Activated CD4-positive, alpha-beta T cell treated with anti-CD3 and anti-CD28 coated beads for 36 hours (primary cell): ENCODE measurements at places on chromosomes 6 and 20.

GRCh38 chr20:17525650-17526049, 5.5 kb downstream of the BFSP1 start:
- peak; percentile 37 for DNase-seq

GRCh38 chr6:139129284-139129683, 5.6 kb upstream of the HECA start:
- DNase-seq: no peak

DNA sequence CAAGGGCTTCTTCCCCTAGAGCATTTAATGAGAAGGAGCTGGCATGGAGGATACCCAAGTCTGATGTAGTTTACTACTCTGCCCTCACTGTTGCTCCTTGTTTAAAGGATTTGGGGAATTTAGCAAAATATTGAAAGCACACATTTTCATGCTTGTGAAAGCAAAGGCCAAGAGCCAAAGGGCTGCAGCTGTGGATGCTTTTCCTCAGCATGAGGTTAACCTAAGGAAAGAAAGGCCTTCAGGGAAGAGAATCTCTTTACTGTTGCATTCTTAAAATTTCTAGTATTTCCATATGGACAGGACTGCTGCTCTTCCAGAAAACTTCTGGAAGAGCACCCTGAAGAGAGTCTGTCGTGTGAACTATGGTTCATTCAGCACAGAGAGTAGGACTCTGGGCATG, 45.9 kb upstream of the SASH1 start:
- DNase-seq: no peak

DNA sequence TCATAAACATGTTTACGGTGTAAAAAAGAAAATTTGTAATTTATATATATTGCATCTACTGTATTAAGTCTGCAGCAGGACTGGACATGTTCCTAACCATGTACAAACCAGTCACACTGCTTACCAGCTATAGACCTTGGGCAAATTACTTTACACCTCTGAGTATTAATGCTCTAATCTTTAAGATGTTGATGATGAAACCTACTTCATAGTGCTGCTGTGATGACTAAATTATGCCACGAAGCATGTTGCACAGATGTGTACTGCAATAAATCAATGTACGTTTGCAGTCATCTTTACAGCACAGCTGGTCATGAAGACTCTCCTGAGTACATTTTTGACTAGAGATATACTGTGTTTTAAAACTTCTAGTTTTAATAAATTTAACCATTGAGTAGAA, 42.6 kb downstream of the PRKN start:
- no peak for DNase-seq

- no peak for DNase-seq
Observed at GRCh38 chr20:30412972-30413371, 844.5 kb upstream of the DEFB115 start.

GRCh38 chr6:44696099-44696498, 308.6 kb downstream of the CDC5L start:
- no peak for DNase-seq

- no peak for DNase-seq
Observed at GRCh38 chr6:14009431-14009830, 84.7 kb downstream of the RNF182 start.

GRCh38 chr6:12348530-12349511, 58.7 kb downstream of the EDN1 start:
- no peak for DNase-seq

DNA sequence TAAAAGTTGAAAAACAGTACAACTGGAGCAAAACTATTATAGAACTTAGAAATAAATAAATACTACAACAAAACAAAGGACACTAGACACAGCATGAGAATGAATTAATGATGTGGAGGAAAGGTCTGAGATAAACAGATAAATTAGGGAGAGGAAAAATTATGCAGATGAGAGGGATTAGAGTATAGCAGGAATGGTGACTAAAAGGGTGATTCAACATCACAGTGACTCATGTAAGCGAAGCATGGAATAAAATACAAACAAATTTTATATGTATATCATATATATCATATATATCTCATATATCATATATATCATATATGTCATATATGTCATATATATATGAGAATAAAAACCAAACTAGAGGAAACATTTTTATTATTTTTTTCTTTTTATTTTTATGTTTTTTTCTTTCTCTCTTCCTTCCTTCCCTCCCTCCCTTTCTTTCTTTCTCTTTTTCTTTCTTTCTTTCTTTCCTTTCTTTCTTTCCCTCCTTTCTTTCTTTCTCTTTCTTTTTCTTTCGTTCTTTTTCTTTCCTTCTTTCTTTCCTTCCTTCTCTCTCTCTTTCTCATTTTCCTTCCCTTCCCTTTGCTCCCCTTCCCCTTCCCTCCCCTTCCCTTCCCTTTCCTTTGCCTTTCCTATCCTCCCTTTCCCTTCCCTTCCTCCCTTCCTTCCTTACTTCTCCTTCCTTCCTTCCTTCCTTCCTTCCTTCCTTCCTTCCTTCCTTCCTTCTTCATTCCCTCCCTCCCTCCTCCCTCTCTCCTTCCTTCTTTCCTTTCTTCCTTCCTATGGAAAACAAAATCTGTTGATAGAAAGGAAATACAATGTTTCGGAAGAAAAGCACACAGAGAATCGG, 1014.6 kb downstream of the GRIK2 start:
- no peak for DNase-seq

DNA sequence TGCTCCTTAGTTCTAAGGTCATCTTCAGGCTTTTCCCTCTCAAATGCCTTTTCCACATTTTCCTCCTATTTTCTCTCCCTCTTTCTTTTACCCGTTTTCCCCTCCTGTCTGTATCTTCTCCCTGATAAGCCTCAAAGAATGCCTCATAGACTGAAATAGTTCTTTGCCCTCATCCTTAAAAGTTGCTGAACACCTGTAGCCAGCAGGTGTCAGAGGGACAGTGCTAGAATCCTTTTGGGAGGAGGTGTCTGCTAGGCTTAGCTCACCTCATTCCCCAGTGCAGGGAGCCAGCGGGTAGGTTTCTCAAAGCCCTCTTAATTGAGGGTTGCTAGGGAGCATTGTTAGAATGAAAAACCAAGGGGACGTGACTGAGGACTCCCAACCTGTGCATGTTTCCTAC, 204.0 kb downstream of the TSHZ2 start:
- DNase-seq: no peak

DNA sequence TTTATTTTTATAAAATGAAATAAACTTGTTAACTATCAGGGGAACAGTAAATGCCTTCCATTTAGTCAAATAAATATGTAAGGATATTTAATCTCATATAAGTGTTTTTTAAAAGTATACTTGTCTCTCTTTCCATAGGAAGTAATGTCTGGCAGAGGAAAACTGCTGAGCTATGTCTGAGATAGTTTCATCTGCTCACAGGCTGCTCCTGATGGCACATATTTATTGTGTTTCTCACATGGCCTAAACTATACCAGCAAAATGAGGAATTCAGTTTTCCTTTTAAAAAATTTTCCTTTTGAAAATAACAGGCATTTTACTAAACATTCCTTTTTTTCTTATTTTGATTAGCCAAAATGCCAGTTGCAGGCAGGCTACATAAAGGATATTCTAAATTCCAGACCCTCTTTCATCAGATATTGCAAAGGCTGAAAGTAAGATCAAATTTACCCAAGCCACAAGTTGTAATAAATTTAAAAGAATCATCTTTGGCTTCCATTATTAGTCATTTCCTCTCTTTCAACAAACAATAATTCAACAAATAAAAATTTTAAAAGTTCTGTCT, 60.1 kb upstream of the RNF146 start:
- DNase-seq: no peak

DNA sequence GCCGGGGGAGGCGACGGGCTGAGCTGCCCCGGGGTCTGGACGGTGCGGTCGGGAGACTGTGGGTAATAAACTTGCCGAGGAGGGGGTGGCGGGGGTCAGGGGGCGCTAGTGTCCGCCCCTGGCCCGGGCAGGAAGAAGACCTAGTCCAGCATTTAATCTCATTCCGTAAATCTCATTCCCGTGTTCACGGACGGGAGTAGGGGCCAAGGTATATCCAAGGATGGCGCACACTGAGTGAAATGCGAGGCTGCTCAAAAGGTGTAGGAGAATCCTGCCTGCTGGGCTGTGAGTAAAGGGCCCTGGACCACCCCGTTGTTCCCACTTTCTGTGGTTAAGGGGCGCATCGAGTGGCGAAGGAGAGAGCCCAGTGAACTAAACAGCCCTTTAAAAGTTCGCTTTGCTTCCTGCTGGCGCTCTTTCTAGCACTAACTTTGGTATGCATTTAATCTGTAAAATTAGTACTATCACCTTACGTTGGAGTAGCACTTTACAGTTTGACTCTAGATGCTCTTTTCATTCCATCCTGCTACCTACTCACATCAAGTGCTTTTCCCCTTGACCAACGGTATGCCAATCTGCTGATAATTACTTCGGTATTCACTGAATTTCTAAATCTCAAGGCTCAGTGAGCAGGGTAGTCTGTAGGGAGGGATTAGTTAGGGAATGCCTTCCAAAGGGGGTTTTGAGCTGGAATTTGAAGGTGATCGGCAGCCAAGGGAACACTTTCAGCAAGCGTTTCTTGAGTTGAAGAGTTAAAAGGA, 730 bp downstream of the PARD6B start:
- DNase-seq: no peak

GRCh38 chr6:14066782-14067406, 50.7 kb upstream of the CD83 start:
- DNase-seq: peak; percentile 27

DNA sequence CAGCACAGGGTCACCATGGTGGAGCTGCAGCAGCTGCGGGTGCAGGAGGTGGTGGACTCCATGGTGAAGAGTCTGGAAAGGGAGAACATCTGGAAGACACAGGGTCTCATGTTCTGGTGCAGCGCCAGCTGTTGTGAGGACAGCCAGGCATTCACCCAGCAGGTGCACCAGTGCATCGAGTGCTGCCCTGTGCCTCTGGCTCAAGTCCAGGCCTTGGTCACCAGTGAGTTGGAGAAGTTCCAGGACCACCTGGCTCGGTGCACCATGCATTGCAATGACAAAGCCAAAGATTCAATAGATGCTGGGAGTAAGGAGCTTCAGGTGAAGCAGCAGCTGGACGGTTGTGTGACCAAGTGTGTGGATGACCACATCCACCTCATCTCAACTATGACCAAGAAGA, 22.9 kb upstream of the RIPK1 start:
- no peak for DNase-seq

DNA sequence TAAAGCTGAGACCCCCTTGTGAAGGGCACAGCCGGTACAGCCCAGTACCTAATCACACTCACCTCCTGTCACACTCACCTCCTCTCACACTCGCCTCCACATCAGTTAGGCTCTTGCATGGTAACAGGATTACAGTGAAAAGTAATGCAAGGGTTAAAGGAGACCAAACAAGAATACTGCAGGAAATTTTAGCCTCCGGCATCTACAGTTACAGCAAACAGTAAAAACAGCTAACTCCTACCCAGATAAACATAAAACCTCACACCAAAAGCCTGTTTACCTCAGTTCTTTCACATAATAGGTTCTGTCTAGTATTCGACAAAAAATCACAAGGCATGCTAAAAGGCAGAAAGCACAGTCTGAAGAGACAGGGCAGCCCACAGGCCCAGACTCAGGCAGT, 55.6 kb downstream of the FARS2 start:
- no peak for DNase-seq

DNA sequence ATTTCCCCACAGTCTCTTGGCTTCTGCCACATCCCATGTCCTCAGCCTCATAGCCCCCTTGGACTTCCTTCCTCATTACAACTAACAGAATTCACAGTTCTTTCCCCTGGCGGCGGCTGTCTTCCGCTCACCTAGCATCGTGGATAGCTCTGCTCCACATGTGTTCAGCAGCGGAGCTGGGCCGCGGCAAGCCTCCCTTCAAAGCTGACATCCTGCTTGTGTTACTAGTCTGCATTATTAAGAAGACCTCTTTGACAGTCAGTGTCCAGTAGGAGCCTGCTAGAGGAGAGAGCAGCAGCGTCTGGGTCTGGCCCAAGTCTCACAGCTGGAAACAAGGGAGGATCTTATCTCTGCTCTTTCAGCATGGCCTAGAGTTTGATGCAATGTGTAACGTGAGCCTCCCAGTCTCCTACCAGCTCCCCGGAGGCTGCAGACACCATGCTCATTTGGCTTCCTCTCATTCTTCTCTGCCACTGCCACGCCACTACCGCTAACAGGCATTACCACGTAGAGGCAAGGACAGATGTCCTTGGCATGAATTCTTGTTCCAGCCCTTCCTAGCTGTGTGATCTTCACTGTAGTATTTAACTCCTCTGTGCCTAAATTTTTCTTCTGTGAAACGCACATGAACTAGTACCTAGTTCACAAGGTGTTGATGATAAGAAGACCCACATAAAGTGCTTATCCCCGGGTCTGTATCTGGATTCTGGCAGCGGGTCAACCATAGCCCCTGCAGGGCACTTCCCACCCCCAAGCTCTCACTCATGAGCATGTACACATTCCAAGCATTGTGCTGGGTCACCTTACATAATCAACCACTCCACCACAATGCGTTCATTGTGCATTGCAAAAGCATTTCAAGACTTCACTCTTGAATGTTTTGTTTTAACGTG, 107.1 kb upstream of the BACH2 start:
- no peak for DNase-seq

DNA sequence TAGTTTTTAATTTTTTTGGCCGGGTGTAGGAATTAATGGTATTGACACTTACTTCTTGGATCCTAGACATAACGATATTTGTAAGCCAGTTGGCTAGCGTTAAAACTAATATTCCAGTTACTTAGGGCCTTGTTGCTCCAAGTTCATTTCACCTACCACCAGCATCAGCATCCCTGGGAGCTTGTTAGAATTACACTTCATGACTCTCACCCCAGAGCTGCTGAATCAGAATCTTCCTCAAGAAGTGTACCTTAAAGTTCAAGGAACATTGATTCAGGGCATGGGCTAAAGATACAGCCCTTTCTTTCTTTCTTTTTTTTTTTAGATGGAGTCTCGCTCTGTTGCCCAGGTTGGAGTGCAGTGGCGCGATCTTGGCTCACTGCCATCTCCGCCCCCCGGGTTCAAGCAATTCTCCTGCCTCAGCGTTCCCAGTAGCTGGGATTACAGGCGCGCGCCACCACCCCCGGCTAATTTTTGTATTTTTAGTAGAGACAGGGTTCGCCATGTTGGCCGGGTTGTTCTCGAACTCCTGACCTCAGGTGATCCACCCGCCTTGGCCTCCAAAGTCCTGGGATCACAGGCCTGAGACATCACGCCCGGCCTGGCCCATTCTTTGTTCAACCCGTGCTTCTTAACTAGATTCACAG, 1.1 kb downstream of the SLX4IP start:
- DNase-seq: no peak
